ENCODE measurements at places on chromosomes 6 and 20. TPM values are rescaled to one million over a fixed set of nuclear protein-coding genes. Genes with fewer than 3 reads are reported as not detected.

Gene GPSM3
- 9.9 TPM for polyA plus RNA-seq

DNA sequence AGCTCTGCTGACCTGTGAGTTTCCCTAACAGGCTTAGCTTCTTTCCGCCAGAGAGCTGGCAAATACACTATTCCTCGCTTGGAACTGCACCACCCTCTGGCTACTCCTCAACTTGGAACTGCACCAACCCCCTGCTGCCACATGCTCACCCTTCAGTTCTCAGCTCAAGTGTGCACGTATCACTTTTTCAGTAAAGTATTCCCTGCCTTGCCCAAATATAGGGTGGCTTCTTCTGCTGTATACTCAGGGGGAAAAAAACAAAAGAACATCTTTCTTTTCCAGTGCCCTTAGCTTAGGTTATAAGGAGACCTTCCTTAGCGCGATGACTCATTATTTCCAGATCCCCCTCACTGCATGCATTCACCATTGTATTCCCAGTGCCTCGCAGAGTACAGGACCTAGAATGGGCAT, 21.2 kb downstream of the GNAS-AS1 start:
- peak; percentile 43 for DNase-seq

GRCh38 chr6:111600588-111601445, 4.9 kb downstream of the TRAF3IP2 start:
- no peak for DNase-seq

DNA sequence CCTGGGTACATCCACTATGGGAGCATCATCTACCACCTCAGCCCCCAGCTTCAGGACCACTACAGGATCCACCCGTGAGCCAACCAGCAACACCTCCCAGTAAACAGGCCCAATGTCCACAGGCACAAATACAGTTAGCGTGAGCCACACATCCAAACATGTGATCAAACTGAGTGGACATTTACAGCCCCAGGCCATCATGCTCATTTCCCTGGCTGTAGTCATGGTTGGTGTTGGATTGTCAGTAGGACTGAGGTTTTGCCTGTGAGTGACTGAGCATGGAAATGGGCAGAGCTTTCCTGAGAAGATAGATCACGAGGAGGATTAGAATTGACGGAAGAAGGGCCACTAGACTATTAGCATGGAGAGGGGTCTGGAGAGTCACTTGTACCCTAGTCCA, 10.7 kb upstream of the MUC21 start:
- no peak for DNase-seq

Data from hindlimb muscle (tissue), 1 donor.